ENCODE measurements at places on chromosomes 12 and 14. TPM values are rescaled to one million over a fixed set of nuclear protein-coding genes. Genes with fewer than 3 reads are reported as not detected.
A peak's percentile ranks its signal among the peaks of the same experiment; 100 is the strongest.

GRCh38 chr12:31682136-31682962 is 22.9 kb downstream of the ETFBKMT start:
- DNase-seq: peak; percentile 38

DNA sequence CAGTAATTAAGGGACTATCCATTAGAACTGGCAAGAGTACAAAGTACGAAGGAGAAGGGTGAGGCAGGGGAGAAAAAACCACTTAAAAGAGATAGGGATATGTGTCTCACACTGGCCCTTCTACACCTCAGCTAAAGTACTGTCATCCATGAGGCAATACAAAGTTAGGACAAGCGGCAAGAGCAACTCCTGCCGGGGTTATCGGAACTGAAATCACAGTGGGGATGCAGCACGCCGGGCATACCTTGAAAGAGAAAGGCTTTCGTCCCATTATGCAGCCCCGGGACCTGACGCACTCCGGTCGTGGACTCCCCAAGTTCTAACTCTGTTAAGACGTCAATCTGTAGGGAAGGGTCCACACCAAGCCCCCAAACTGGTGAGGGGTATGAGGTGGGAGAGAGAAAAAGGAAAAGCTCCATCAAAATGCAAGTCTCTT is 1.1 kb downstream of the NELL2 start:
- DNase-seq: no peak

DNA sequence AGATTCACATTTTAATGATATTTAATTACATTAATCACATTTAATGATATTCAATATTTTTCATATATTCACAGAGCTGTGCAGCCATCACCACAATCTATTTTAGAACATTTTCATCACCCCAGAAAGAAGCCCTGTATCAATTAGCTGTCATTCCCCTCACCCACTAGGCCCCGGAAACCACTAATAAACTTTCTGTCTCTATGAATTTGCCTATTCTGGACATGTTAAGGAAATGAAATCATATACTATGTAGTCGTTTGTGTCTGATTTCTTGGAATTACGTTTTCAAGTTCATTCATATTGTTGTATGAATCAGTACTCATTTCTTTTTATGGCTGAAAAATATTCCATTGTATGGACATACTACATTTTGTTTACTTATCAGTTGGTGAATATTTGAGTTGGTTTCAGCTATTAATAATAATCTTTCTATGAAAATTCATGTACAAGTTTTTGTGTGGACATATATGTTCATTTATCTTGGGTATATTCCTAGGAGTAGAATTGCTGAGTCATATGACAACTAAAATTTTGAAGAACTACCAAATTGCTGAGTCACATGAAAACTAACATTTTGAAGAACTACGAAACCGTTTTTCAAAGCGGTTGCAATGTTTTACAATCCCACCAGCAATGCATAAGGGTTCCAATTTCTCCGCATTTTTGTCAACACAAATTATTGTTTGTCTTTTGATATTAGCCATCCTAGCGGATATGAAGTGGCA is 11.7 kb upstream of the OTOGL start:
- DNase-seq: no peak

The GLIPR1 gene
- total RNA-seq: 34.4 TPM

DNA sequence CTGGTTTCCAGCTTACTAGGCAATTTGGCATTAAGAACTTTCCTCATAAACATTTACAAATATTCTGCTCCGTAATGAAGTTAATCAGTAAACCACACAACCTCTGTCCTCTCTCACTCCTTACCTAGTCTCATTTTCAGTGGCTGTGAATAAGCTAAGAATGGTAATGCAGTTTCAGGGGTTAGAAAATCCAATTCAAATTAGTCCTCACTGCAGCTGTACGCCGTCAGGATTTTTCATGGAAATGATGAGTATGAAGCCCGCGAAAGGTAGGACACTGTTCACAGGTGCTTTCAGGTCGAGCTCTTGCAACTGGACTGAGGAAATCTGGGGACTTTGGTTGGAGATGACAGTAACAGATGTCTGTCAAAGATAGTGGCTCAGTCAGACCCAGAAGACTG is 29.6 kb downstream of the NR1H4 start:
- no peak for DNase-seq

GRCh38 chr12:948238-948637 is 1.3 kb downstream of the RAD52 start:
- no peak for DNase-seq

The DHRS4L2 gene
- 4.9 TPM for total RNA-seq

The DTD2 gene
- total RNA-seq: 48.7 TPM

DNA sequence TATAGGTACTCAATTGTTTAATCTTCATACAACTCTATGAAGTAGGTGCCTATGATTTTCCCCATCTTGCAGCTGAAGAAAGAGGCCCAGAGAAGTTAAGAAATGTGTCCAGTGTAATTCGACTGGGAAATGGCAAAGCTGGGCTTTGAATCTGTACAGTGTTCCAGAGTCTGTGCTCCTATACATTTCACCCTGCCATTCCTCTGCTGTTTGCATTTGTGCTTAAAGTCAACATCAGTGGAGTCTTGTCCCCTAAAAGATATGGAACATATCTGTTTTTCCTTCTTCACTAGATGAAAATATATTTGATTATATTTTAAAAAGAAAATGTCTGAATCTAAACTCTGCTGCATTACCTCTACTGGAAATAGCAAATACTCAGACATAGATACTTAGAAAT is 88.6 kb downstream of the SEC23A start:
- no peak for DNase-seq

The SALL2 gene
- total RNA-seq: 0.21 TPM

GRCh38 chr12:87807086-87807485 is 222.1 kb downstream of the C12orf50 start:
- no peak for DNase-seq

GRCh38 chr14:78872837-78873236 is 702.7 kb downstream of the NRXN3 start:
- DNase-seq: no peak

DNA sequence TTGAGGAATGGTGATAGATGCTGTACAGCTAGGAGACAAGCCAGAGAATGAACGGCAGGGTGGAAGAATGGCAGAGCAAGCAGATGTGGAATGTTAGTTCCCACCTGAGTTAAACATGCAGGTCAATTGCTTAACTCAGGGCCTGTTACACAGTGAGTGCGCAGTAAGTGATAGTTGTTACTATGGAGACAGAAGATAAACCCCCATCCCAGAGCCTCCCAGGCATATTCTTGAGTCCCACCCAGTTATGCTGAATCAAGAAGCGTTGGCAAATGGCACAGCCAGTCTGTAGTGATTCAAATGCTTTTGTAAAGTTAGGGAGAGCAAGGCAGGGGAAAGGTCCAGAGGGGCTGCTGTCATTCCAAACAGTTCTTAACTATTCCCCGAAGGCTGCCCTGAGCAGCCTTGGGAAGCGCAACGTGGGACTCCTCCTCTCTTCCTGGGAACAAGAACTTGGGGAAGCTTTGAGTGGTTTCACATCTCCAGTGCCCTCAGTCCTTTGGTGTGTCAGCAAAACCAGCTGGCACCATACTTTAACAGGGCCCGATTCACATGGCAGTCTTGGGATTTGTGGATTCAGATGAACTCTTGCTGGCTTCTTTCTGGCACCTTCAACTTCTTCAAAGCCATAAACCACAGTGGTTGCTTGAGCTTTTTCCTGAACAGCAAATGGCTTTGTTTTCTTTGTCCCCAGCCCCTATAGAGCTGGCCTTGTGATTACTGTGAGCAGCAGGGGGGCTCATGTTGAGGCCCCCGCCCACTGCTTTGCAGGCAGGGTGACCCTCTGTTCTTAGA is 66.4 kb downstream of the PPM1A start:
- DNase-seq: no peak

- DNase-seq: no peak
These were observed 4.5 kb upstream of the KRT3 start for GRCh38 chr12:52800259-52800917.

GRCh38 chr14:99263564-99264330 is 8.2 kb downstream of the BCL11B start:
- DNase-seq: no peak

GRCh38 chr14:20428802-20429201 is 7.2 kb downstream of the KLHL33 start:
- no peak for DNase-seq

- no peak for DNase-seq
These were observed 37.6 kb upstream of the C14orf180 start for GRCh38 chr14:104541905-104542465.

- DNase-seq: no peak
These were observed 32.4 kb downstream of the EPS8 start for GRCh38 chr12:15756822-15757221.

DNA sequence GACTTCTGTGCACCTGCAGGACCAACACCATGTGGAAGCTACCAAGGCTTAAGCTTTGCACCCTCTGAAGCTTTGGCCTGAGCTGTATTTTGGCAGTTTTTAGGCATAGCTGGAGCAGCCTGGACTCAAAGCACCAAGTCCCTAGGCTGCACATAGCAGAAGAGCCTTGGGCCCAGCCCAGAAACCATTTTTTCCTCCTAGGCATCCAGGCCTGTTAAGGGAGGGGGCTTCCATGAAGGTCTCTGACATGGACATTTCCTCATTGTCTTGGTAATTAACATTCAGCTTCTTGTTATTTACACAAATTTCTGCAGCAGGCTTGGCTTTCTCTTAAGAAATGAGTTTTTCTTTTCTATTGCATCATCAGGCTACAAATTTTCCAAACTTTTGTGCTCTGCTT is 475.8 kb upstream of the FLRT2 start:
- no peak for DNase-seq

GRCh38 chr12:13167226-13167625 is 29.3 kb upstream of the EMP1 start:
- no peak for DNase-seq

The CISTR gene
- total RNA-seq: not detected

DNA sequence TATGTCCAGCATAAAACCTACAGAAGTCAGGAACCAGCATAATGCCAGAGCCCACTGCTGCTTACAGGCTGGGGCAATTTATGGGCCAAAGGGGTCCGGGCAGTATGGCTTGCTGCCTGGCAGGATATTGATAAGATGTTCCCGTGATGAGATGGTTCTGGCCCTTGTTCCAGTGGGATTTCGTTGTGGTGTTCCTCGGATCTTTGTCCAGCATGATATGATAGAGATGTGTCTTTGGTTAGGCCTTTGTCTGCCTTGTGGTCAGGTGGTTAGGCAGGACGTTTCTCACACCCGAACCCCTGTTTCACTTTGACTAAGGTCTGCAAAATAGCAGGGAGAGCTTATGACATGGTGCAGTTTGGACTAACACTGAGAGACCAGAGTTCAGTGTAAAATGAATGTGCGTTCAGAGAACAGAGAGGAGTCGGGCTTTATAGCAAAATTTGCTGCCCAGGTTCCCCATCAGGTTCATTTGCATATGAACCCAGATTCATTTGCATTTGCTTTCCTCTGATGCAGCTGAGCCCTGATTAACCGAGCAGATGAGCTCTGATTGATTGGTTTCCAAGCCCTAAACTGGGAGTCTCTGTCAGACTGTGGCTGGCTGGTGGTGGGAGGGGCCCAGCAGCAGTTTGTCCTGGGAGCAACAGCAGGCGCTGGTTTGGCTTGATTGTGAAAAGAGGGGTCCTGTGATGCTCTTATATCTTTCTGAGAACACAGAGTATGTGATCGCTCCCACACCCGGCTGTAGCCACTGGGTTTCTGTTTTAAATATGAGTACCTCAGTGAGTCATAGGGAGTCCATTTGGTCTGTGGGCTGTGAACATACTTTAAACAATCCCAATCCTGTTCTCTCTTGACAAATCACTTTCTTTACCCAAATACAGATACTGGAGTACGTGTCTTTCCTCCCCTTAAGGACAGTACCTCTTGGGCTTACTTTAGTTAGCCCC is 156.3 kb upstream of the PZP start:
- no peak for DNase-seq

The CRIP1 gene
- total RNA-seq: not detected
